ENCODE measurements at places on chromosomes 13 and 19.

DNA sequence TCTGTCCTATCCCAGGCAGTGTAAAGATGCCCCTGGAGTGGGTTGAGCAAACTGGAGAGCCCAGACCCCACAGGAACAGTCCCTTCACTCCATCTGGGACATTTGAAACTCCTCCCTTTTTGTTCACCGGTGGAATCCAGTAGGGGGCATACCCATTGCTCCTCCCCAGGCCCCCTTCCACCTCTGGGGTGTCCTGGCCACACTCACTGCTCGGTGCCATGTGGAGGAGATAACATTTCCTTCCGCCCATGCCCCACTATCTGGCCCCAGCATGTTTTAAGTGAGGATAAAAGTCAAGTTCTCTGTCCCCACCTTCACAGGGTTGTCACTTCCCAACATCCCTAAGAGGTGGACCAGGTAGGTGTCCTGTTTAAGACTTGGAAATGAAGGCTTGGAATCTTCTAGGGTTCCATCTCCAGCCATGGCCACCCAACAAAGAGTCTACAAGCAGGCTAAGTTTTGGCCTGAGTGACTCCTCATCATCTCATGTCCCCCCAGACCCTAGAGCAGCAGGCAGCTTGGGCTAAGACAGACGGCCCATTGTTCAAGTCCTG, 9.3 kb downstream of the ZNF526 start:
- DNase-seq: no peak

- no peak for DNase-seq
Observed at GRCh38 chr13:42125046-42125445, 76.6 kb downstream of the DGKH start.

DNA sequence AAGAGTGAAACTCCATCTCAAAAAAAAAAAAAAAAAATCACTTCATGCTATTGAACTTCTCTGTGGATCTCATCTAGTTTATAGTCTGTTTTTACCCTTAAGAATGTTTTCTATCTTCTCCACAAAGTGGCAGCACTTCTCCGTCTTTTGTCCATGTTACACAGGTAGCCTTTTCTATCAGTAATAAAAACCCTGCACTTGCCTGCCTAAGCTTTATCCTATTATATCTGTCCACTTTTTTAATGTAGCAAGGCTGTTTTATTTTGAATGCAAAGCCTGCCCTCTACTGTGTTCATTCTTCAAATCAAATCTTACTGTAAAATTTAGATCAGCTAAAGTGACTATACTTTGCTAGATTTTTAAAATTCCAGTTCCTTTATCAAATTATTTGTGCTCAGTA, 124.0 kb downstream of the STOML3 start:
- DNase-seq: no peak

- no peak for DNase-seq
Observed at GRCh38 chr13:82717249-82717648, 1165.0 kb downstream of the SLITRK1 start.

GRCh38 chr19:13082192-13083007, 20.3 kb downstream of the LYL1 start:
- no peak for DNase-seq

DNA sequence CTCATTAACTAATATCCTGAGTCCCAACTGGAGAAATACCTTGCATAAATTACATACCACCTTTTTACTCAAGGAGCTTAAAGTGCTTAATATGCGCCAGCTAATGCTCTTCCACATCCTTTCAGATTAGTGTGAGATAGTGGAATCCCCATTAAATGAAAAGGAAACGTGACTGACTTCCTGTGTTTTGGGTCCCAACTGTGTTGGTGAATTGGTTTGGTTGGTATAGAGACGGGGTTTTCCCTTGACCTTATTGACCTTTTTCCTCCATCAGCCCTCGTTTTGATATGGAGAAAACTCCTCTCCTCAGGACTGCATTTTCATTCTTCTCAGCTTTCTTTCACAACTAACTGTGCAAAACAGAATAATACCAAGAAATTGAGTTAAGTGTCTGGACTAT, 163.5 kb downstream of the PAN3 start:
- no peak for DNase-seq
